Activated CD4-positive, alpha-beta T cell treated with anti-CD3 and anti-CD28 coated beads, Interleukin-2, amount 50 U/mL, for 24 hours (primary cell): ENCODE measurements at places on chromosomes 1 and 21.

GRCh38 chr1:226542623-226543103, 5.9 kb upstream of the STUM start:
- DNase-seq = no peak

- no peak for DNase-seq
Measured at GRCh38 chr1:39574646-39575045, 1.9 kb downstream of the PABPC4 start.

DNA sequence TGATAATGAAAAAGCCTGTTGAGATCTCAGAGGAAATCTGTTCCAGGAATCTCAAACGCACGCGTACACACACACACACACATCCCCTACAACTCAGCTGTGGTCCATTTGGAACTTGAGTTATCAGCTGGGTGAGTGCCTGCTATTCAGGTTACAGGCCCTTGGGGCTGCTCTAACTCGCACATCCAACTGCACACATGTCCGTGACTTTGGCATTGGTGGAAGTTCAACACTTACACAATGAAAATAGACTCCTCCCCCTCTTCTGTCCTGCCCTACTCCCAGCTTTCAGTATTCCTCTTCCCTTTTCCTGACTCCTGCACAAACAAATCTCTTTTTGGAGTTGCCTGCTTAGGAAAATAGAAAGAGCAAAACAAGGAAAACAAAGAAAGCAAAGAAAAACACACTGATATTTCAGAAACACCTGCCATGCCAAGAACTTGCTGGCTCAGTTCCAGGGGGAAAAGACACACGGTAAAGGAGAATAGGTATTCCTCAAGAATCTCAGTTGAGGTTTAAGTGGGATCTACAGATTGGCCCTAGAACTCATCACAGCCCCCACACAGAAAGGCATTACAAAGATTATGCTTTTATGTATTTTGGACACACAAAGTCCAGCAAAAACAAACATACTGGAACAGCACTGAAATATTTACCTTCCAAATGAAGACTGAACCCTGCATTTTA, 140.9 kb downstream of the TGFBR3 start:
- DNase-seq = no peak

DNA sequence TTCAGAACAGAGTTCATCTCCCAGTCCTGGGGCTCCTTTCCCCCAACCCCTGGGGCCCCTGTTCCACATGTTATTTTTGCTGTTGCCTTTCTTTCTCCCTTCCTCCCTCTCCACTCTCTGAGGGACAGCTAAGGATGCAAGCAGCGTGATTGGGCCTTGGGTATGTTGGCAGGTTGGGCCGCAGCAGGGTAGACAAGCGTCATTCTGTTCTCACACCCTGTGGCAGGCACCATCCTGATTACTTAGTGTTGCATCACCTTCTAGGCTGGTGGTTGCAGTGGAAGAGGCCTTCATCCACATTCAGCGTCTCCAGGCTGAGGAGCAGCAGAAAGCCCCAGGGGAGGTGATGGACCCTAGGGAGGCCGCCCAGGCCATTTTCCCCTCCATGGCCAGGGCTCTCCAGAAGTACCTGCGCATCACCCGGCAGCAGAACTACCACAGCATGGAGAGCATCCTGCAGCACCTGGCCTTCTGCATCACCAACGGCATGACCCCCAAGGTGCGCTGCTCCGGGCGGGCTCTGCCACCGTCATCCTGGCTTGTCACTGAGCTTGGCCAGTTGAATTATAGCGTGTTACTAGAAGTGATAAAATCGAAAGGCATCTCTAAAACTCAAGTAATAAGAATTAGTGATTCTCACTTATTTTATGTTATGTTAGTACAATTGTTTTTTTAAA, 43.4 kb downstream of the VANGL1 start:
- DNase-seq = no peak

DNA sequence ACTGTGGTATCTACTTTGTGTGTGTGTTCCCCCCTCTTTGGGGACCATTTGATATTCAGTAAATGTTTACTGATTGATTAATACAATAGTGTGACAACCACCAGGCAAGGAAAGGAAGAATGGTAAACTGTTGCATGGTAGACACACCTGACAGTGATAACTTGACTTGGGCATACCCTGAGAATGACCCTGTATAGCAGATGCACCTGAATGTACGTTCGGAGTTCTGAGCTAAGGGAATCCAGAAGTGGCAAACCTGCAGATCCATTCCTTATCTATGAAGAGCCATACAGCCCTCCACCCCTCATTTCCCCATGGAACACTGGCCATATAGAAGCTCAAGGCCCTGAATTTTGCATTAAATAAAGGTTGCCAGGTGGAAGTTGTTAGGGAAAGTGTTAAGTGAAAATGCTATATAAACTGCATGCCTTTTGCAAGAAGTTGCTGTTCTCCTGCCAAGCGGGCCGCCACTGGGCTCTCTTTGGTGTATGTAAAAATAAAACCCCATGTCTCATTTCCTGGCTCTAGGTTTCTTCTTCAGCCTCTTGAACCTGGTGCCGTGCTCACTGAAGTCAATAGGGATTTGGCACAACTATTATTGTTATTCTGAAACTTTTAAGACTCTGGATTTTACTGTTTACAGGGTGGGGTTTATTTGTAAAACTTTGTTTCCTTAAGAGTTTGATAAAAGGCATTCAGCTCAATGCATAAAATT, 32.6 kb upstream of the DENND1B start:
- no peak for DNase-seq

DNA sequence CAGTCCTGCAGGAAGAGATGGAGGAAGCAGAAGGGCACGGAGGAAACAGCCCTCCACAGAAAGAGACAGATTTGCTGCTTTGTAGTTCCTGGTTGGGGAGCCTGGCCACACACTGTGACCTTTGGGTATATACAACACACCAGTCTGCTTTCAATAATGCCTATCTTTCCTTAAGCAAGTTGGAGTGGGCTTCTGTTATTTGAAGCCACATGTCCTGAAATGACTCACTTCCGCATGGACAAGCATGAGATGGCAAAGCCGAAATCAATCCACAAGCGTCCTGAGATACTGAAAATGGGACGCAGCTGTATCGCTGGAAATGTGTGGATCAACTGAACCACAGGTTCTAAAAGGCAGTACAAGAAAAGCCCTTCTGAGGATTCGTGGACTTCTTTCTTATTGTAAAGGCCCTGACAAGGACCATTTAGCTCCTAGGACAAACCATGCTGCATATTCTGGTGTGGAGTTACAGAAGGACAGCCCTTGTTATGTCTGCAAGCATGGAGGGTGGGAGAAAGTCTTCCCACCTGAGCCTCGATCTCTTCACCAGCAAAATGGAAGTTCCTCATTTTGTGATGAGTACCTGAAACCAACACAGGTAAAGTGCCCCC, 22.7 kb upstream of the FHAD1 start:
- no peak for DNase-seq

GRCh38 chr1:232574889-232575762, 54.8 kb downstream of the SIPA1L2 start:
- DNase-seq = no peak
